ENCODE measurements at places on chromosomes 16 and 17.

DNA sequence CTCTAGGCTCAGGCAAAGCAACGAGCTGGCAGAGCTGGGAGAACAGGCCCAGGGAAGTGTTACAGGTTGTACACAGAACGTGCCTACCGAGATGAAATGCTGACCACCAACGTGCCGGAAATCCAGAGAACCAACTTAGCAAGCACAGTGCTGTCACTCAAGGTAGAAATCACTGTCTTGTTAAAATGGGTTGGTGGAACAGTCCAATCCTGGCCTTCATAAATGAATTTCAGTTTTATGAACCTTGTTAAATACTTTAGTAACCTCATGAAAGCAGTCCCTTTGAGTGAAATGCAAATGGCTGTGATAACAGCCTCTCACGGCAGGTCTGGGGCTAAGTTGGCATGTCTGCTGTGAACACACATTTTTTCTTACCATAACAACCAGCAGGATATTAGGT lies 29.0 kb downstream of the ETV4 start:
- DNase-seq = peak; percentile 17

DNA sequence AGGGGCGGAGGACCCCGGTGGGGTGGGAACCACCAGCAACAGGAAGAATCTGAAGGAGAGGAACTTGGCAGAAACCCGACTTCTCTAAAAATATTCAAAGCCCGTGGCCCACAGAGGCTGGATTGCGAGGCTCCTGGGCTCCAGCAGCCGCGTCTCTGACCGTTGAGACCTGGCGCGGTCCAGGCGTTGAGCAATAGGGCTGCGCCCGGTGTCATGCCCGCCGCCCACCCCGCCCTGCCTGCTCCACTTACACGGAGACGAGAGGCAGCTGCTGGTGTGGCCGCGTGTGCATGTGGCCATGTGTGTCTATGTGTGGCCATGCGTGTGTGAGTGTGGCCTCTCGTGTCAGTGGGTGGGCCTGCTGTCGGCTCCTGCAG lies 83.6 kb downstream of the IRF8 start:
- DNase-seq = peak; percentile 73

DNA sequence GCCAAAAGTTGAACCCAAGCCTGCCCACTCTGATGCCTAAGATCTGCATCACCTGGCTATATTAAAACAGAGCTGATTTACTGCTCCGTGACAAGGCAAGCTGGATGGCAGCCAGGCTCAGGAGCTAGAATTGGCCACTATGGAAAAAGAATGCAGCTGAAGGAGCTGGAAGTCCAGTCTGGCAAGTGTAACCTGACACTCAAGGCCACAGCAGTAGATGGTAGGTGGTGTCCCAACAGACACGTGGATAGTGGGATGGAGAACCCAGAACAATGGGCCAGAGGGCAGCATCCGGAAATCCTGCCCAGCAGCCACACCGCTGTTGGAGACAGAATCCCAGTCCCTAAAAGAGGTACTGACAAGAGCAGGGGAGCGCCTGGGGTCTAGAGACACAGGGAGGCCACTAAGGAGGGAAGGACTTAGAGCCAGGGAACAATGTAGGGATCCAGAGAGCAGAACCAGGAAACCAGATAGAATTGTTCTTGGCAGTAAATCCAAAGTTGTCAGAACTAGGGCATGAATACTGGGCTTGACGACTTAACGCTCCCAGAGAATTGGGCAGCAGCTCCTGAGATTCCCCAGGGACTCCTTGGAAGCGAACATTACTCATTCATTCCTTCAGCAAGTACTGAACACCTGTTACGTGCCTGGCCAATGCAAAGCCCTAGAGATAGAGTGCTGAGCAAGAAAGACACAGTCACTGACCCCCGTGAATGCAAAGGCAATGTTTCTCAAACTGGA lies 85.7 kb downstream of the CDYL2 start:
- DNase-seq = no peak

DNA sequence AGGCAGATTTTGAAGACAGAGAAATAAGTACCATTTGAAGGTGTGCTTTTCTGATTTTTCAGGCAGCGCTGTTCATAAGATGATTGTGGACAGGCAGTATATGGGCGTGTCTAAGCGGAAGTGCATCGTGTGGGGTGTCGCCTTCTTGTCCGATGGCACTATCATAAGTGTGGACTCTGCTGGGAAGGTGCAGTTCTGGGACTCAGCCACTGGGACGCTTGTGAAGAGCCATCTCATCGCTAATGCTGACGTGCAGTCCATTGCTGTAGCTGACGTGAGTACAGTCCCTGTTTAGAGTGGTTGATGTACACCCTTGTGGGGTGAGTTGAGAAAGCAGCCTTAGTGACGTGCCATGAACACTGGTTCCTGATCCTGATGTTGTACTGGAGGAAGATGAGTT lies 10.7 kb downstream of the UTP4 start:
- no peak for DNase-seq

- peak; percentile 57 for DNase-seq
These were observed 105.2 kb downstream of the RPTOR start for GRCh38 chr17:80649672-80650330.

GRCh38 chr17:45656527-45657181 lies 127.5 kb upstream of the CRHR1 start:
- DNase-seq = no peak

- no peak for DNase-seq
These were observed 79.5 kb upstream of the CCL1 start for GRCh38 chr17:34442387-34443111.

DNA sequence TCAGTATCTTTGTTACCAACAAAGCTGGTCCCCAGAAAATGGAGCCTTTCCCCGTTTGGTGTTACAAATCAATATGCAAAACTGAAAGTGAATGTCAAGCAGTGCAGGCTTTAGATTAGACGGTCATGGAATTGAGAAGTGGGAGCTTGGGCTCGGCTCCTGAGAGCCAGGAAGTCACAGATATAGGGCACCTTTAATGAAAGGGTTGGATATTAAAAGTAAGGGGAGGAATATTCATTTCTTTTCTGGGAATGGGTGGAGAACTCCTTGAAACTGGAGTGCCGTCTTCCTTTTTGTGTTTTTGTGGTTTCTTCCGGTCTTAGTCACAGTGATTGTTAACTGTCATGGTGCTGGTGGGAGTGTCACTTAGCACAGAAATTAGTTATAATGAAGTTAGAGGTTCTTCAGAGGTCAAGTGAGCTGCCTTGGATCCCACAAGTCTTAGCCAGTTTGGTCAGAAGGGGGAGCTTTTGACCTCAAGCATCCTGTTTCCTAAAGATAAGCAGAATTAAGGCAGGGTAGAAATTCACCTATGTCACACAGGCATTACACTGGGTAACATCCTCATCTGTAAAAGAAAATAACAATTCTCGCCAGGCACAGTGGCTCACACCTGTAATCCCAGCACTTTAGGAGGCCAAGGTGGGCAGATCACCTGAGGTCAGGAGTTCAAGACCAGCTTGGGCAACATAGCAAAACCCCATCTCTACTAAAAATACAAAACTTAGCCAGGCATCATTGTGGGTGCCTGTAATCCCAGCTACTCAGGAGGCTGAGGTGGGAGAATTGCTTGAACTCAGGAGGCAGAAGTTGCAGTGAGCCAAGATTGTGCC lies 9.6 kb upstream of the EIF1 start:
- DNase-seq = no peak

- no peak for DNase-seq
These were observed 131.1 kb upstream of the TMEM97 start for GRCh38 chr17:28187931-28188330.

DNA sequence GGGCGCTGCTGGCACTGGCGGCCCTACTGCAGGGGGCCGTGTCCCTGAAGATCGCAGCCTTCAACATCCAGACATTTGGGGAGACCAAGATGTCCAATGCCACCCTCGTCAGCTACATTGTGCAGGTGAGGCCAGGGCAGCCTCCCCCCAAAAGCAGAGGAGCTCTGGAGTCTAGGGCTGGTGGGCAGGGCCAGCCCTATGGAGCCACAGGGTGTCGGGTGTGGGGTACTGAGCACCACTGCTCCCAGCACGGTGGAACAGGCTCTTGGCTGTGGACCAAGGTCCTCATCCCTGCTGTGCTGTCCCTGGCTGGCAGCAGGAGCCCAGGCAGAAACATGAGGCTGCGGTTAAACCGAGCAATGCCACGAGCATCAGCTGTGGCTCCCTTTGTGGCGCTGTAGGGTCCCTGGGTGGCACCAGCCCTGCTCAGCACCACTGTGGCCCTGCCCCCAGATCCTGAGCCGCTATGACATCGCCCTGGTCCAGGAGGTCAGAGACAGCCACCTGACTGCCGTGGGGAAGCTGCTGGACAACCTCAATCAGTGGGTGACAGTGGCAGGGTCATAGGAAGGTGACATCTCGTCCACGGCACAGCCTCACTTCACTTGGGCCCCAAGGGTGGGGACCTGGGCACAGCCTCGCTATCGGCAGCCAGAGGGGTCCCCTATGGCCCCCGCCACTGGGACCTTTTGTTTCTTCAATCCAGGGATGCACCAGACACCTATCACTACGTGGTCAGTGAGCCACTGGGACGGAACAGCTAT lies 1.1 kb downstream of the DNASE1 start:
- DNase-seq = peak; percentile 8

DNA sequence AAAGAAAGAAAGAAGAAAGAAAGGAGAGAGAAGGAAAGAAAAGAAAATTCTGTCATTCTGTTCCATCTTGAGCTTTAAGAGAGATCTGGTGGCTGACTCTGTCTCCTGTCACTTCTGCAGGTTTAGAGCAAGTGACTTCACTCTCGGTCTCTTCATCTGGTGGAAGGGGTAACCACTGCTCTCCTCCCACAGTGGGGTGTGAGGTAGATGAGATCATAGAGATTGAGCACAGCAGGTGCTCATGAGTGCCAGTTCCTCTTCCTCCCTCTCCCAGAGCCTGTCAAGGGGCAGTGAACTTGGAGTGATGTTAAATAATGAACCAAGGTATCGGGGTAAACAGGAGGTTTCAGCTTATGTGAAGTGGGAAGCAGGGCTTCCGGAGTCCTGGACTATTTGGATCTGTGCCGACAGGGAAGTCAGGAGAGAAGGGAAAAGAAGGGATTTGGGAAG lies 47.7 kb downstream of the BEAN1 start:
- DNase-seq = no peak

DNA sequence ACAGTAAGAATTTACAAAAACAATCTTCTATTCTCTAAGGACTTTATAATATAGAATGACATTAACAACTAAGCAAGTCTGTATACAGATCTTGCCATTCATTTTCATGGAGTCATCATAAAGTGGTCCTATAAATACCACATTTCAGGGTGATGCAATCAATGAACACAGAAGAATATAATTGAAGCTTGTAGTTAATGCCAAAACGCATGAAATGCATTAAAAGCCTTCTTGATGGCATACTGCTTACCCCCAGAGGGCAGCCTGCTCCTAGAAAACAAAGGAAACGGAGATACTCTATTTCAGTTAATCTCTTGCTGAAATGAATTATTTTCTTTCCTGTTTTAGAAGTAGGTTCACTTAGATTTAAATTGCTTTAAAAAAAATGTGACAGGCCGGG lies 45.2 kb upstream of the STAC2 start:
- DNase-seq = no peak
